AG10803 (cell line): ENCODE measurements at places on chromosomes 1 and 21.

DNA sequence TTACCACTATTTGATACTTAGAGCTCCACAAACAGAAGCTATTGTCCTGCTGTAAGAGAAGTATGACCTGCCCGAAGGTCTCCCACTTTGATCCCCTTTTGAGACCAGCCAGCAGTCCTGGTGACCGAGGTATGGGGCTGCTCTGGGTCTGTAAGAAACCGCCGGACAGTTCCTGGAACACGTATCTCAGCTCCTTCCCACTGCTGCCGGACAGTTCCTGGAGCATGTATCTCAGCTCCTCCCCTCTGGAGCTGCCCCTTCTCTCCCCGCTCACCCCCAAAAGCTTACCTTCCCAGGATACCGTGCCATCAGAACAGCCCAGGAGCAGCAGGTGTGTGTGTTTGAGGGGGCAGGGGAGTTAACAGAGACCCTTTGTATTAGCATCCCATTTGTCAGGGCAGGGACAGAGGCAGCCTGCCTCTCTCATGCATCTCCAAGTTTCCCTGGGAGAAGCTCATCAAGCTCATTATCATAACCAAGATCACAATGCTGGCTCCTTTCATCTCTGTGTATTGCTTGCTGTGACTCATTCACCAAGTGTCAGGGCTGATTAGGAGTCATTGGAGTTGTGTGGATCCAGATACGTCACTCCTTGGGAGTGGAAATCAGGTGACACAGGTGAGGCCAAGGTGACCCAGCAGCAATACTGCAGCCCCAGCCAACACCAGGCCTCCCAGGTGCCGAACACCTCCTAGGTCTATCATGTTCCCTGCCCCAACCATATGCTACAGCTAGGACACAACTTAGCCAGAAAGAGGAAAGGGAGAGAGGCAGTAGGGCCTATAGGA is 25.3 kb downstream of the OPTC start:
- DNase-seq = no peak

- DNase-seq = no peak
Measured at GRCh38 chr1:156551066-156551643, 21.2 kb downstream of the IQGAP3 start.

- peak; percentile 90 for DNase-seq
Measured at GRCh38 chr1:234683861-234684632, 74.1 kb upstream of the IRF2BP2 start.

DNA sequence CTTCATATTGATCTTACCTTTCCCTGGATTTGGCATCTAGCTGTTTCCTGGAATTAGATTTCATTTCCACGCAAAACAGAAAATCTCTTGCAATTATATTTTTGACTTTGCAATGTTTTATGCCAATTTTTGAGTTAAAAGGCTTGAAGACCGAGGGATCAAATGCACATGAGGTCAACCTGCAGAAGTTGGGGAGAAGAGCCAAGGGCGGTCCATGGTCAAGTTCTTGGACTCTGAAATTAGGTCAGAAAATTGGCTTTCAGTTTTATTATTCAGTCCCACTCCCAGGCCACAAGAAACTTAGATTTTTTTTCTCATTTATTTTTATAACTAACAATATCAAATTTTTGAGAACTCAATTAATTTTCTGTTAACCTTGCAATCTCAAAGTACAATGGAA is 499.1 kb upstream of the USP24 start:
- DNase-seq = no peak

DNA sequence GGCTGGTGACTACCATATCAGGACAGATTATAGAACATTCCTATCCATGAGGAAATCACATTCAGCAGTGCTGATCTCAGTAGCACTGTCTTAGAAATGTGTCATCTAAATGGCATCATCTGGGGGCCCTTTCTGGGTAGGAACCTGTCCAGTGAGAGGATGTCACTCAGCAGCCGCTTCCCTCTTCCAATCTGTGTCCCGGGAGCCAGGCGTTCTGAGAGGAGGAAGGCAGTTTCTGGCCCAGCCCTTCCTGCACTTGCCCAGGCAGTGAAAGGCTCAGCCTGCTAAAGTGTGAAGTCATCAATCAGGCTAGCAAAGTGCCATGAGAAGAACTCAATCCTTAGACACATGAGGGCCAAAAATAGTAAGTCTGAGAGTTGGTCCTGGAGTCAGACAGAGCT is 25.6 kb downstream of the RAB4A start:
- peak; percentile 89 for DNase-seq

DNA sequence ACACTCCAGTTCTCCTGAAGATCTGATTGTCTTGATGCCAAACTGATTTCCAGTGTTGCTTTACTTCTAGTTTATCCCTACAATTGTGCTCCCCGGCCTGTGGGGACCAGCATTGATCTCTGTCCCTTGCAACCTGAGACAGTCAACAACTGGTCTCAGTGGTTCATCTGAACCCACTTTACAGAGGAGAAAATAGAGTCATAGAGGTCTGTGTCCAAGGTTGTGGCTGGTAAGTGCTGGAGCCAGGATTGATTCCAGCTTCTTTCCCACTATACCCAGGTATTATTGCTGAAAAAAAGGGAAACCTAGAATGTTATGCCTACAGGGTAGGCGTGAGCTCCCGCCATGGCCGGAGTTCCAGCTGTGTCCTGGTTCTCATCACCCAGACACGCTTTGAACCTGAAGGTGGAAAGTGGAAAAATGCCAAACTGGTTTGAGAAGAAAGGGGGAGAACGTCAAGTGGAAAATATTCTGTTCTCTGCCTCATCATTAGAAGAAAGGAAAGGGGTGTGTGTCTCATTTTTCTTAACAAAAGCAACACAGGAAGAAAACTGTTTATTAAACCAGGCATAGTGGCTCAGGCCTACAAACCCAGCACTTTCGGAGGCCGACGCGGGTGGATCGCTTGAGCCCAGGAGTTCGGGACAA is 60.7 kb upstream of the ITPKB start:
- DNase-seq = no peak

- DNase-seq = no peak
Measured at GRCh38 chr1:160491017-160491416, 32.0 kb downstream of the SLAMF6 start.

- peak; percentile 5 for DNase-seq
Measured at GRCh38 chr1:117188816-117189437, 21.8 kb downstream of the VTCN1 start.

- DNase-seq = no peak
Measured at GRCh38 chr1:207361889-207362288, 40.4 kb downstream of the CD55 start.

DNA sequence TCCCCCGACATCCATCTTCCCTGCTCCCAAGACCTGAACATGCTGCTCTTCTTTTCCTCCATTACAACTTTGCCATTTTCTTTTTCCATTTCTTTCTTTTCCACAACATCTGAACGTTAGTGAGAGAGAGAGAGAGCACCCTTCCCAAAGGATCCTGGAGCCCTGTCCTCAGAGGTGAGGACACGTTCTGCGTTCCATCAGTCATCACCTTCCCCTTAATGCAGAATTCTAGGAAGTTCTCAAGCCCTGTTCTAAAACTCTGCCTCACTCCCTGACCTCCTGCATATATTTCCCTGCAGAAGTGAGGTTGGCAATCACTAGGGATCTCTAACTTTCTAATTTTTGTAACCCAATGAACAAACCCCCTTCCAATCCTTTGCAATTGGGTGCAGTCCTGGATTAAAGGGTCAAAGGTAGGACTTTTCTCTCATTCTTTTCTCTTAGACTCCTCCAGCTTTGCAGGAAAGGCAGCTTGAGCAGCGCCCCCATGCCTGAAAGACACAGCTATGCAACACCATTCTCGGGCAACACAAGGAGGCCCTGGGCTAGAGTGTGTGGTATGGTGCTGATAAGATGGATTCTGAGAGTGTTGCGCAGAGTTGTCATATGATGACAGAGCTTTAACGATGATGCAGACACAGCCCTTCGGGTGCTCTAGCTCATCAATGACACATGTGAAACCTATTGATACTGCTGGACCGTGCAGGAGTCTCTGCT is 59.2 kb upstream of the TNR start:
- no peak for DNase-seq

DNA sequence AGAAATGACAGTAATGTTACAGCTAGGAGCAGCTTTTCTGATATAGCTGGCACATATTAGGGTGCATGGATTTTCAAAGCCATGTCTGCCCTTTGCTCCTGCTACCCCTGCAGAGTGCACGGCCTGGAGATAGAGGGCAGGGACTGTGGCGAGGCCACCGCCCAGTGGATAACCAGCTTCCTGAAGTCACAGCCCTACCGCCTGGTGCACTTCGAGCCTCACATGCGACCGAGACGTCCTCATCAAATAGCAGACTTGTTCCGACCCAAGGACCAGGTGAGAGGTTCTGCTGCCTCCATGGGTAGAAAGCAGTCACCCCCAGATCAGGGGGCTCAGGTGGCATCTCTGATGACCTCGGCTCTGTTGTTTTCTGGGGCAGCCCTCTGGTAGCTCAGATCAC is 9.8 kb downstream of the MTARC1 start:
- DNase-seq = no peak

DNA sequence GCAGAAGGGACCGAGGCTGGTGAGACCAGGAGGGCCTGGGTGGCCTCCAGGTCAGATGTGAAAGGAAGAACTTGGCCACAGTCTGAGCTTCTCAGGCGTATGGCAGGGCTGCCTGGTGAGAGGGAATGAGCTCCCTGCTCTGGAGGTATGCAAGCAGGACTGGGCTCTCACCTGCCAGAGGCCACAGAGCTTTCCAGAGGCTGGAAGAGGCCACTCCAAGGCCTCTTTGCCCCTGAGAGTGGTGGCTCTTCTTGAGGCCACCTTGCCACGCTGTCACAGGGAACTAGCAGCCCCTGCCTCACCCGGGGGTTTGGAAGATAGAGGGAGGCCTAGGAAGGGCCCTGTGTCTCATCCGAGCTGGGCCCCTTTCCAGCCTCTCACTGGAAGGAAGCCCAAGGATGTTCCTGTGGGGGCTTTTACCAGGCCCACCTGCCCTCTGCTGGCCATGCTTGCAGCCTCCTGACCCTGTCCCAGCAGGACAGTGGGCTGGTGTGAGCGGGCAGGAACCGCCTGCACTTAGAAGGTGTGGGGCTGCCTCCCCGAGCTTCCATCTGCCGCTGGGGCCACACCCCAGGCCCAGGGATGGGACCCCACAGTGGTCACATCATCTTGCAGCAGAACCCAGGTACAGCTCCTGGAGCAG is 10.0 kb downstream of the PCSK9 start:
- DNase-seq = no peak

GRCh38 chr21:43986544-43987451 is 25.3 kb upstream of the TRAPPC10 start:
- DNase-seq = no peak

GRCh38 chr1:107874221-107874620 is 90.8 kb downstream of the VAV3 start:
- DNase-seq = peak; percentile 3
